CD4-positive, alpha-beta T cell treated with Interleukin-15 for 4 hours (primary cell): ENCODE measurements at places on chromosomes 2 and 18.

DNA sequence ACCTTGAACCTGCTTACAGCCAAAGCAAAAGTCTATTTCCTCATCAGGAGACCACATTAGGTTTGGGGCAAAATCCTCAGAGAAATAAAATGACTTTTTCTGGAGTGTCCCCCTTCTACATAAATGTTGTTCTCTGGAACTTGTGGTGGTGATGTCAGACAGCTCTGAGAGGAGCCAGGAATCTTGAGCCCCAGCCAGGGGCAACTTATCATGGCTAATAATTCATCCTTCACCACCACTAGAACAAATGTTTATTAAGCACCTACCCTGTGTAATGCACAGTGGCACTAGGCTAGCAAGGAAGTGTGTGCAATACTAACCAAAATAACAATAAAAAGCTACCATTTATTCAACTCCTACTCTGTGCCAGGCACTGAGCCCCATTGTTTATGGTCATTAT is 9.0 kb upstream of the BMP10 start:
- DNase-seq = no peak

- DNase-seq = no peak
Observed at GRCh38 chr18:58496937-58497336, 132.0 kb downstream of the ALPK2 start.

GRCh38 chr2:83291083-83291482 is 1168.0 kb downstream of the SUCLG1 start:
- DNase-seq = no peak

GRCh38 chr2:24870891-24871705 is 48.9 kb downstream of the ADCY3 start:
- no peak for DNase-seq

- no peak for DNase-seq
Observed at GRCh38 chr2:86636842-86637241, 13.2 kb upstream of the RNF103 start.

- no peak for DNase-seq
Observed at GRCh38 chr2:224971214-224971613, 71.1 kb downstream of the DOCK10 start.

DNA sequence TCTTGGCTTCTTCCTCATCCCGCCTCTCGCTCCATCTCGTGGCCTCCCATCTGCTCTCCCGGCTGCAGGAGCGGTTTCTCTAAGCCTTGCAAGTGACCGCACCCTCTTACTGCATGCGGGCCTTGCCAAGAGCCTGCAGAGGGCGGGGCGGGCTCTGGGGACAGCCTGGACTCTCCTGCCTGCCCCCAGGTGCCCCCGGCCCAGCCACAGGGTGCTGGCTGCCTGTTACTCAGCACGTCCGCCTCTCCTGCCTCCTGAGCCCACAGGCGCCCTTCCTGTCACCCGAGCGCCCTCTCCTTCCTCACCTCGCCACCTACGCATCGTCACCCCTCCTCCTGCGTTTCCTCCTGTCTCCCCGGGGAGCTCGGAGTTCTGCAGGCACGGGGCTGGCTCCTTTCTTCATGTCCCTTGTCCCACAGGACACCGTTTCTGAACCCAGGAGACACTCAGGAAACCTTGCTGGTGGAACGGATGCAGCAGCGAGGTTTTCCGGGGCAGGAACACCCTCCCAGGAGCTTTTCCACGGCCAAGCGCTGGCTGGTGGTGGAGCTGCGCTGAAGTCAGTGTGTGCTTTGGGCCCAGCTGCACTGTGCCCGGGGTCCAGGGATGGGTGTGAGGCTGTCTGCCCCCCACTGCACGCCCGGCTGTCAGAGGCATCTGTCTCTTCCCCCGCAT is 28.5 kb downstream of the HPCAL1 start:
- DNase-seq = peak; percentile 59

- DNase-seq = no peak
Observed at GRCh38 chr2:167318581-167318980, 430.3 kb downstream of the XIRP2 start.

DNA sequence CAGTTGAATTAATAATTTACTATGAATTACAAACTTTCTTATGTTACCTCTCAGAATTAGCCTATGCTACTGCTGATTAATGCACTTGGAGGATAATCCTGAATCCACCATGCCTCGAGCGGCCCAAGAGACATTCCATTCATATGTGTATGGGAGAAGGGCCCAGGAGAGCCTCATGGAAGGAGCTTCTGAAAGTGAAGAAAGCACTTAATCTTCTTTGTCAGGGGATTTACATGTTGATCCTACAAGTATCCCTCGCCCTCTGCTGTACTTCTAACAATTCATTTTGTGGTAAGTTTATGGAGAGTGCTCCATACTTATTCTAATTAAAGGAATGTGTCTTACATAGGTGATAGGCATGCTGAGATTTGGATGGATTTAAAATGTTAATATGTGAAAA is 1189.1 kb upstream of the NXPH2 start:
- DNase-seq = no peak

GRCh38 chr2:189581354-189582139 is 961 bp upstream of the SLC40A1 start:
- peak; percentile 9 for DNase-seq

GRCh38 chr18:79460481-79461300 is 65.0 kb downstream of the NFATC1 start:
- DNase-seq = no peak

GRCh38 chr2:196927376-196928225 is 1.1 kb upstream of the PGAP1 start:
- DNase-seq = peak; percentile 87

GRCh38 chr2:64865073-64865830 is 123.9 kb upstream of the SLC1A4 start:
- peak; percentile 66 for DNase-seq

GRCh38 chr2:24365051-24365450 is 4.7 kb upstream of the ITSN2 start:
- DNase-seq = no peak

DNA sequence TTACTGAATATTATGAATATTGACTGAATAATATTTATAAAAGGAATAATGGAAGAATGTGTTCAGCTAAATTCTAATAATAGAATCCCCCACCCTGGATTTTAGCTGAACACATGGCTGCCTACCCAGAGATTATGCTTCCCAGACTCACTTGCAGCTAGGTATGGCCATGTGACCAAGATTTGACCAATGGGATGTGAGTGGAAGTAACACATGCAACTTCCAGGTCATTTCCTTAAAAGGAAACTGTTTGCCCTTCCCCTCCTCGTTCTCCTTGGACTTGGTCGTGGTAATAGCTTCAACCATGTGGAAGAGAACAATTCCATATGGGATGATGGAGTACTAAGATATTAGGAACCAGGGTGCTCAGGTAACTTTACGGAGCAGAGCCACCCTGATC is 47.8 kb downstream of the KIAA2012 start:
- no peak for DNase-seq

- DNase-seq = no peak
Observed at GRCh38 chr2:236376566-236377244, 112.5 kb upstream of the ASB18 start.

GRCh38 chr18:76258209-76258608 is 236.8 kb downstream of the ZNF516 start:
- DNase-seq = no peak

GRCh38 chr2:110807522-110807921 is 75.1 kb downstream of the ACOXL start:
- no peak for DNase-seq

DNA sequence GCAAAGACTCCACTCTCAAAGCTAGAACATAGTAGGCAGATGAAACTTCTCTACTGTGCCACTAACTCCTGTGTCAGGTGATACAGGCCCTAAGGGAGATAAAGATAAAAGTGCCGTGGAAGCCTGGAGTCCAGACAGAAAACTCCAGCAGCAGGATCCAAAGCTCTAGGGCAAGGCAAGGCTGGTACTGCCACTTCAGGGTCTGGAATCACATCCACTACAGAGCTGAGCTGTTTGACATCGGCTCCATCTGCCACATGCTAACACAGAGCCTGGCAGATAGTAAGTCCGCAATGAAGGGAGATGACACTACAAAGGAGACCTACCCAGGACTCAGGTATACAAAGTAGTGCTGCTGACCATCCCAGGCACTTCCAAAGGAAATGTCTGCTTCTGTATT is 34.4 kb downstream of the EPG5 start:
- no peak for DNase-seq

GRCh38 chr2:219959471-219959870 is 332.0 kb downstream of the SLC4A3 start:
- DNase-seq = no peak

DNA sequence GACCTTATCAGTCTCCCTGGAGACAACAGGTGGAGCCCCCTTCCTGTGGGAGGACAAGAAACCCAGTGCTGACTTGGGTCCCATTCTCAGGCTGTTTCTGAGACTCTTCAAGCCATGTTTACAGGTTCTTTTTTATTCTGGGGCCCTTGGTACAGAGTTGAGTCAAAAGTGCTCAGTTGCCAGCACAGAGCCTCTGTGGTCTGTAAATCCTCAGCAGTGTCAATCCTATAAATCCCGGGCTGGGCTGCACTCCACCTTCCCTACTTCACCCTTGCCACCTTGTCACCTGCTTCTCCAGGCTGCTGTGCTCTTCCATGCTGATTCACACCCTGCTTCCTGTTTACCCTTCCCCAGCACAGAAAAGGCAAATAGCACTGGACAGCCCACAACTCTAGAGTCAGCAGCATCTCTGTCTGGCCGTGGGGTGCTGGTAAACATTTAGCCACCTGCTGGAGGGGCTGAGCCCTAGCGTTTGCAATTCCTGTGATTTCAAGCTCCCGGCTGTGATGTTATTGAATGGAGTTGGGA is 74.7 kb downstream of the TNFRSF11A start:
- DNase-seq = no peak

DNA sequence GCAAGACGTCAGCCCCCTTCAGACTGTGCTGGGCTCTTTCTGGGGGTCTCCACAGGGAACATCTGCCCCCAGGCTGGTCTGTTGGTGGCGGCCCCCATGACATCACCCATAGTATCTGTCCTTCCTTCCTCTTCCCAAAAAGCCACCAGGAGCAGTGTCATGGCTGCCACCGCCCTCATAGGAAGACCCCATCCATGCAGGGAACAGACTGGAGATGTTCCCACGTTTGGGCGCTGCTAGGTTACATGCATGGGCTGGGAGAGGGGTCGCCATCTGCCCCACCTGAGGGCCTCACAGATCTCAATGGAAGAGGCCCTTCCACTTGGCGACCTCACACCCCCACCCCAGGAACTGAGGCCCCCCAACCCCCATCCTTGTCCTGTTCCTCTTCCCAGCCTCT is 5.1 kb downstream of the SPATA3 start:
- DNase-seq = no peak

DNA sequence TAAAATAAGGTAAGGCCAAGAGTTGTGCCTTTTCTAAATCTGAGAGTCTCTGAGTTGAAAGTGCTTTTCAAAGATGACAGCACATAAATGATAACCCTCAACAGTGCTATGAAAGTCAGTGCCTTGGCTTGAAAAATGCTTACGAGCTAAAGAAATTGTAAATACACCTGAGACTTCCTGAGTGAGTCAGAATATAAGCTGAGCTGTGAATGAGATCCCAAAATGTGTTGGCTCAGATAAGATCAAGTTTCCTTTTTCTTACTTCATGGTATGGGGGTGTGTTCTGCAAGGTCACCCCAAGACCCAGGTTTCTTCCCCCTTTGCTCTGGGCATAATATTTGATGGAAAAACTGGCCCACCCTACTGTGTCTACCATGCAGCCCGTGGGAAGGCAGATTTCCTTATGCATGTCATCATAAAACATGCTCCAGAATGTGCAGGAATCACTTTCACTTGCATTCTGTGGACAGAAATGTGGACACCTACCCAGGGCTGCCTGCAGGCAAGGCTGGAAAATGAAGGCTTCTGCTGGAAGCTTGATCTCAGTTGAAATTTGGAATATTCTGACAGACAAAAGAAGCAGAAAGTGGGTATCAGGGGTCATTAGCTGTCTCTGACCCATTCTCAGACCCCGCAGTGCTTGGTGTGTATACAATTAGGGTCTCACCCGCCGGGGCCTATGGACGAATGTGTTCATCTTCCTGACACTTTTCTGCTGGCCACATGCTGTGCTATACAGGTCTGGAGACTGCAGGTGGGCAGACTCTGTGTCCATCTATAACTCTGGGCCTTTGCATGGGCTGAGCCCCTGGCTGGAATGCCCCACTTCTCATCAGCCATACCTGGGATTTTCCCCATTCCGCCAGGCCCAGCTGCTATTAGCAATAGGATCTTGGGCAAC is 212.6 kb downstream of the SH3RF3 start:
- no peak for DNase-seq

DNA sequence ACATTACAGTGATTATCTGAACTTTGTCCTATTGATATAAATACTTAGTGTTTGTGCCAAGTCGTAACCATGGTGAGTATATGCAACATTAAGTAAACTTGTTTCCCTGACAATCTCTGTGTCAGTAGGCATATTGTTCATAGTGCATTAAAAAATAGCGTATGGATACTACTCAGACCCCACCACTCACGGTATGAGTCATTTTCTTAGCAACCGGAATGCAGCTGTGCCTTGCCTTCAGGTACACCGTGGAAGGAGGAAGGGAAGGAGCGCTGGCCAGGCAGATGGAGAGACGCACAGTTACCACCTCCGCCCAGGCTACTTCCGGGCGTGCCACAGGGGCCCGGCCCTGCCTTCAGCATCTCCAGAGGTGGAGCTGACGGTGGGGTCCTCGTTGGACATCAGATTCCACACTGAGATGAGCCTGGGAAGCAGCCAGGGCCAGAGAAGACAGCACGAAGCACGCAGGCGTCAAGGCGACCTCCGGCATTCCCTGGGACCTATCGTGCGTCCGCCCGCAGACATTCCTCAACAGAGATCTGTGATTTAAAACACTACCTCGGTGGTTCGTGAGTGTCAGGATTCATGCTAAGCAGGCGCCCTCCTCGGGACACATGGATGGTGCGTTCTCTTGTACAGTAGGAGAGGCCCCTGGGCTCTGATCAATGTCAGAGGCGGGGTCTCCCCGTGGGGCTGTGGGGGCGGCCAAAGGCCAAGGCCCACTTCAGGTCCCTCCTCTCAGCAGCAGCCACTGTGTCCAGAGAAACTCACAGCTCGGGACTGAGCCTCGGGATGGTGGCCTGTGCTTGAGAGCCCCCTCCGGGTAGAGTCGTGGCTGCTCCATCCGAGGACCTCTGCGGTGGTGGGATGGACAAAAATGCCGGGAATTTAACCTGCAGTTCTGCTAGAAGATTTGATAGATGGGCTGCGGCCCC is 82.2 kb upstream of the HDAC4 start:
- DNase-seq = no peak

DNA sequence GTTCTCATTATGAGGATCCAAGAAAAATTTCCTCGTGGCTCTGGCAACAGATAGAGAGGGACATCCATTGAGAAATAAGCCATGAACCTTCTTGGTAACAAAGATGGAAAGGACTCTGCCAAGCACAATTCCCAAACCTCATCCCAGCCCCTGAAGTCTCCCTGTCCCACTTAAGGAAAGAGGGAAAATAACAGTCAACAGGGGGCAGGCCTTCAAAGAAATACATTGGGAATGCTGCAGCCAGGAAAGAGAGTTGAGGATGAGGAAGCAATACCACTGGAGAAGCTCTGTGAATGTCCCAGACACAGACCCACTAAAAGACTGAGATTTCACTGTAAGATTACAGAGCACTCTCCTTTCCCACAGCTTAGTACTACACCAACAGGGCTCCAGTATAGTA is 93.2 kb downstream of the CD226 start:
- DNase-seq = no peak
